IMR-90 (cell line): ENCODE measurements at places on chromosomes 5 and 9. TPM values are rescaled to one million over a fixed set of nuclear protein-coding genes. Genes with fewer than 3 reads are reported as not detected.

GRCh38 chr9:135783540-135784245, 81.7 kb downstream of the KCNT1 start:
- DNase-seq, result no peak
- no peak overlapping the region for H3K27ac ChIP-seq
- no peaks in the 10 kb centered on the region for H3K36me3 ChIP-seq
- no peak overlapping the region for H3K4me3 ChIP-seq
- H3K4me1 ChIP-seq, result no peaks in the 10 kb centered on the region

DNA sequence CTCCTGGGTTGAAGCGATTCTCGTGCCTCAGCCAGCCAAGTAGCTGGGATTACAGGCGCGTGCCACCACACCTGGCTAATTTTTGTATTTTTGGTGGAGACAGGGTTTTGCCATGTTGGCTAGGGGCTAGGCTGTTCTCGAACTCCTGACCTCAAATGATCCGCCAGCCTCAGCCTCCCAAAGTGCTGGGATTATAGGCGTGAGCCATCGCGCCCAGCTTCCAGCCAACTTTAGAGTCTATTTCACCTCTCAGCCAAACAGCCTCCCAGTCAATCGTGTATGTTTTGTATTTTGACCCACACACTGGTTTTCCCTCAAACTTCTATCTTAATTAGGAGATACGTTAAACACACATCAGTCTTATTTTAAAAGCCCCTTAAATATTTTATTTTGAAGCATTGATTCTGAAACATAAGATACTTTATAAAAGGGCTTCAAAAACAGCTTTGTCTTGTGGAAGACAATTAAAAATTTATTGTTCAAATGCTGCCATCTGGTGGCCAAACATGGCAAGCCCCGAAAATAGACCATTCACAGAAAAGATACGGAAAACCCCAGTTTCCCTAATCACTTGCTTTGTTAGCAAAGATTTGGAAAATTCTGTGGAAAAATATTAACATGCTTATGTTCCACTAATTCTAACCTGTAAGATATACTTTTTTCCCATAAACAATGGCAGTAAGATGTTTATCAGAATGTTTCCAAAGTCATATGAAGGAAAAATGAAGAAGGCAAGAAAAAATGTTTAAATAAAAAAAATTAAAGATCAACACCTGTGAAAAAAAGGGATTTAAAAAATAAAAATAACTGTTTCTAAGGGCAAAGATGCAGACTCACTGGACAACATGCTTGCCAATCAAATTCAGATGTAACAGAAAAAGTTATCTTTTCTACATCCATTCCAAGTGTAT, 33.1 kb downstream of the APTX start:
- no peaks in the 10 kb centered on the region for H3K27me3 ChIP-seq
- H3K36me3 ChIP-seq, result peaks cover 11% of the 10 kb centered on the region; the same call in 1 of the 2 replicates
- peak; percentile 57 for DNase-seq
- peaks cover 3% of the 10 kb centered on the region; the same call in 1 of the 2 replicates for H3K4me1 ChIP-seq
- no peak overlapping the region for H3K4me3 ChIP-seq
- H3K27ac ChIP-seq, result no peak overlapping the region

DNA sequence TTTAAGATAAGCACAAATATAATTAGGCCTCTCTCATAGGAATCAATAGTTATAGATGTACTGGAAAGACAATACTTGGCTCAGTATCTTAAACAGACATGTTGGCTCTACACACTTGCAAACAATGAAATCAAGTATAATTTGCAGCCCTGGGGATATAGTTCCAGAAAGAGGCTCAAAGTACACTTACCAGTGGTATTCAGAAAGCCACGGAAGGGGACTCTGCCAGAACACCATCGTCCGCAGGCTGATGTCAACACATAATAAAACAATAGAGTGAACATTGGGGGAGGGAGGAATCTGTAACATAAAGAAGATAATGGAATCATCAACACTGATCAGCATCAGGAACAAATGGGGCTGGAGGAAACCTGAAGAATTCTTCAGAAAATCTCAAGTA, 31.2 kb upstream of the EBF1 start:
- DNase-seq, result no peak
- H3K27me3 ChIP-seq, result peaks cover 14% of the 10 kb centered on the region
- H3K27ac ChIP-seq, result no peak overlapping the region

TMC1 gene
- not detected in 2 replicates for total RNA-seq

MYMK gene
- total RNA-seq, result not detected in 2 replicates

GRCh38 chr9:79254900-79255650, 316.7 kb upstream of the TLE4 start:
- peak; percentile 70 for DNase-seq
- H3K4me1 ChIP-seq, result no peaks in the 10 kb centered on the region
- no peaks in the 10 kb centered on the region for H3K36me3 ChIP-seq
- H3K27me3 ChIP-seq, result peaks cover 5% of the 10 kb centered on the region; the same call in 1 of the 2 replicates

GRCh38 chr5:97694091-97694490, 511.0 kb upstream of the RIOK2 start:
- no peaks in the 10 kb centered on the region for H3K27me3 ChIP-seq
- no peaks in the 10 kb centered on the region for H3K36me3 ChIP-seq
- no peak overlapping the region for H3K27ac ChIP-seq
- no peak for DNase-seq
- no peak overlapping the region for H3K4me3 ChIP-seq

- H3K4me3 ChIP-seq, result peak overlapping the region; percentile 79
- H3K4me1 ChIP-seq, result peaks cover 23% of the 10 kb centered on the region
- DNase-seq, result peak; percentile 51
Observed at GRCh38 chr5:150778088-150778516, 455 bp upstream of the SMIM3 start.

- H3K4me3 ChIP-seq, result no peak overlapping the region
- no peaks in the 10 kb centered on the region for H3K4me1 ChIP-seq
- H3K27ac ChIP-seq, result no peak overlapping the region
- no peaks in the 10 kb centered on the region for H3K36me3 ChIP-seq
- peaks cover 13% of the 10 kb centered on the region for H3K27me3 ChIP-seq
Observed at GRCh38 chr5:116448450-116448849, 126.2 kb downstream of the SEMA6A start.

DNA sequence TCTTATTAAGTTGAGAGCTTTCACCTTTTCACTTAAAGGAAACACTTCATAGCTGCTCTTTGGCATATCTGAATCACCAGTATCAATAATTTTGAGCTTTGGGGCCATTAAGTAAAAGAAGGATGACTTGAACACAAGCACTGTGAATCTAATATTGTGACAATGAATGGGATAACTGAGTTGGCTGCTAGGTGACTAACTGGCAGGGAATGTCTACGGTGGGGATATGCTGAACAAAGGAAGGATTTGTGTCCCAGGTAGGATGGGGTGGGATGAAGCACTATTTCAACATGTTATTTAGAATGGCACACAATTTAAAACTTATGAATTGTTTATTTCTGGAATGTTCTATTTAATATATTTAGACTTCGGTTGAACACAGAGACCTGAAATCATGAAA, 123.6 kb downstream of the TEX10 start:
- H3K4me3 ChIP-seq, result no peak overlapping the region
- H3K4me1 ChIP-seq, result no peaks in the 10 kb centered on the region
- H3K36me3 ChIP-seq, result peaks cover 6% of the 10 kb centered on the region; the same call in 1 of the 2 replicates
- H3K27me3 ChIP-seq, result no peaks in the 10 kb centered on the region

RPL12 gene
- 1,864 and 2,290 TPM in 2 replicates for total RNA-seq

DNA sequence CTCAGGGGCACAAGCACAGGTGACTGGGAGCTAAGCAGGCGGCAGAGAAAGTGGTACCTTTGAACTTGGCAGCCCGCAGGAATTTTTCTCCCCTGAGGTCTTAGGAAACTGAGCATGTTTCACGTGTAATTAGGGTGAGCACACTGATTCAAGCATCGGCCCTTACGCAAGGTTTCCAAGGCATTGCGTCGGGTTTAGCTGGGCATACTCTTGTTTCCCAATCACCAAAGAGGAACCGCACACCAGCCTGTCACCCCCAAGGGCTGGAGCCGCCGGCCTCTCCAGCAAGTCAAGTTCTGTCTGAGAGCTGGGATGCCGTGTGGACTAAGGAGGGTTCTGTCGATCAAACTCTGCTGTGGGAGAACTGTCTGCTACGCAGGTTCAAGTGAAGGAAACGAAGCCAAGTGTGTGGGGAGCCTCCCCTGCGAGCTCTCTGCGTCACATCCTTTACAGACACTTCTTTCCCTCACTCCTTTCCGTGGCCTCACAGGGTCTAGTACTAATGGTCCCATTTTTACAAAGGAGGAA, 53.0 kb downstream of the ERGIC1 start:
- peak overlapping the region; percentile 68 for H3K27ac ChIP-seq
- H3K36me3 ChIP-seq, result peaks cover 30% of the 10 kb centered on the region
- no peaks in the 10 kb centered on the region for H3K27me3 ChIP-seq

MZB1 gene
- total RNA-seq, result not detected in 2 replicates

GRCh38 chr9:136133191-136133958, 14.7 kb upstream of the TMEM250 start:
- H3K27ac ChIP-seq, result no peak overlapping the region
- no peaks in the 10 kb centered on the region for H3K4me1 ChIP-seq
- no peak for DNase-seq
- peak overlapping the region; percentile 30 for H3K4me3 ChIP-seq
- H3K27me3 ChIP-seq, result peaks cover 85% of the 10 kb centered on the region

RXFP3 gene
- total RNA-seq, result not detected in 2 replicates

DNA sequence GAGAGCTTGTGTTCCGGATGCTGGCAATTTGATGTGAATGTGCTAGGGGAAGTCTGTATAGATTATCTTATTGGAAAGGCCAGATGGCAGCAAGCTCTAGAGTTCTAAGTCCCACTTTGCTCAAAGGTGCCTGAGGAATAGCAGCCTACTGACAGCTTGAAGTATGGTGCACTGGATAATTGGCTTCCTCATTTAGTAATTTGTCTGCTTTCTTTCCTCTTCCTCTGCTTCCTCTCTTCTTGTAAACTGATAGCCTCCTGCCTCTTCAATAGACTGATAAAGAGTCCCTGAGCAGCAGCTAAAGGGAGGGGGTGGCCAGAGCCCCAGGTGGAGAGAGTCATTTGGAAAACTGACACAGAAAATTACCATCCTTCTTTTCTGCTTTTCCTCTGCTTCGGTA, 177.3 kb downstream of the FGF1 start:
- no peaks in the 10 kb centered on the region for H3K27me3 ChIP-seq
- H3K4me3 ChIP-seq, result no peak overlapping the region
- no peaks in the 10 kb centered on the region for H3K36me3 ChIP-seq
- H3K27ac ChIP-seq, result no peak overlapping the region
- DNase-seq, result no peak
- H3K4me1 ChIP-seq, result peaks cover 11% of the 10 kb centered on the region
